NCI-H1930 (cell line): ENCODE measurements at places on chromosomes 6 and 20.

- DNase-seq = no peak
Measured at GRCh38 chr6:140285471-140285870, 911.0 kb upstream of the CITED2 start.

GRCh38 chr6:28814032-28814976 lies 109.5 kb downstream of the TRIM27 start:
- DNase-seq = no peak

GRCh38 chr20:47642118-47642517 lies 140.4 kb downstream of the NCOA3 start:
- no peak for DNase-seq

DNA sequence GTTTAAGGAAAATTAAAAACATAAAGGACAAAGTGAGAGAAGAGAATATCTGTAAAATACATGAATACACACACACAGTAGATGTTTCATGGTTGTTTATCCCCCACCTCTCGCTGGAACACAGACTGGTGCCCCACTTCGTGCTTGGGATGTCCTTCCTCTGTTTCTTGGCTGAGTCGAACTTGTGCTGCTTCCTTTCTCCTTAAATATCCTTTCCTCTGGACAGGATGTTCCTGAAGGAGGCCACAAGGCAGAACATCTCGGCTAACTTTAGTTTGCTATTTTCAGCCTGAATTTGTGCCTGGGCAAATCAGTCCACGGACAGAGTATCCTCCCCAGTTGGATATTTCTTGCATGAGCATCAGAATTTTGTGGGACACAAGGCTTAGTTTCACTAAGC lies 54.7 kb upstream of the ZMYND8 start:
- no peak for DNase-seq

DNA sequence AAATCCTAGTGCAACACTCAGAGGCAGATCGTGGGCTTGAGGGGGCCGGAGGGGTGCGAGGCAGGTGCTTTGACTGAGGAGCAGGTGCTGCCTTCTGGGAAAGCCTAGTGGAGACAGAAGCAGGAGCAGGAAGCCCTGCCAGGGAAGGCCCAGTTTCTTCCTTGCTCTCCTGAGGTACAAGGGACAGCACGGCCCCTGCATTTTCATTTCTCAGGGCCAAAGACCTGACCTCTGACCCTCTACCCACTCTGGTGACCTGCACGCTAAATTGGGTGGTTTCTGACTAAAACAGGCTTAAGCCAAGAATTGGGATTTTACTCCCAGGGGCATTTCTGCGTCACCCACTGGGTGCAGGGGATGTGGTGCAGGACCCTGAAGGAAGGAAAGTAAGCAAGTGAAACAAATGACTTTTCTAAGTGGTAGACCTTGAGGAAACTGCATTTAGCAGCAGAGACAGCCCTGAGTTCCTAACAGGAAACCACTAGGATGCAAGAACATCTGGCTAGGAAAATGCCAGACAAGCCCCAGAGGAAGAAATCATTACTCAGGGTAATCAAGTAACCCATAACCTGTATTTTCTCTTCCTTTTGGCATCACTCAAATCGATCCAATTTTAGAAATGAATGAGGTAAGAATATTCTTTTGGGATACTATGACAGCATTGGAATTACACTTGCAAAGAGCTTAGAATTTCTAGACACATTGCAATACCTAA lies 141.7 kb downstream of the CD164 start:
- no peak for DNase-seq

DNA sequence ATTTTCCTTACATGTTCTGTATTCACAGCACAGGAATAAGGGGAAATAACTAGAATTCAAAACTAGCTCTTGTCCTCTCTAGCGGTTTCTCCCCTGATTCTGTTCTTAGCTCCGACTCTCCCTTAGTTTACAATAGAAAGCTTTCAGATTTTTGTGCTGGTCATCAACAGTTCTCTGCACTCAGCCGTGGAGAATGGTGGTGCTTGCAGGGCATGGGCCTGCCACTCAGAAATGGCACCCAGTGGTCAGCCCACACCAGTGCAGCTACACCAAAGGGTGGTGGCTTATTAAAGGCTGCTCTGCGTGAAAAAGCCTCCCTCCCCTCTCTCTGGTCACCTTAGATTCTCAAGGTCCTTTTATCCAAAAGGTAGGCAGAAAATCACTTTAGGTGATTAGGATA lies 123.5 kb downstream of the SASH1 start:
- DNase-seq = no peak

- DNase-seq = no peak
Measured at GRCh38 chr6:35473075-35473849, 5.1 kb downstream of the RPL10A start.

GRCh38 chr6:72819609-72820008 lies 197.7 kb downstream of the KCNQ5 start:
- no peak for DNase-seq

DNA sequence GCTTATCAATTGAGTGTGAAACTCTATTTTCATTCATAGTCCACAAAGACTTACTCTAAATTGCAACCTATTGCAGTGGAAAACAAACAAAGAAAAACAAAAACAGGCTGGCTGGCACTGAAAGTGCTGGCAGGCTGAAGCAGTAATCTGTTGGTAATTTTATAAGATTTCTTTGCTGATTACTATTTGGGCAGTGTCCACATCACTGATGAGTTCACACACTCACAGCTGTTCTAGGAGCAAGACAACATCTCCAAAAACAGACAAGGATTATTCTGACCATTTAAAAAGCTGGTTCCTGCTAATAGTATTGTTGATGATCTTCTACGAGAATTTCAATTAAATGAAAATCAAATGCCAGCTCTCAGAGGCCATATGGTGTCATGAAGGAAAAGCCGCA lies 26.9 kb downstream of the MARCKS start:
- no peak for DNase-seq

- no peak for DNase-seq
Measured at GRCh38 chr20:36261389-36262105, 25.3 kb downstream of the AAR2 start.

DNA sequence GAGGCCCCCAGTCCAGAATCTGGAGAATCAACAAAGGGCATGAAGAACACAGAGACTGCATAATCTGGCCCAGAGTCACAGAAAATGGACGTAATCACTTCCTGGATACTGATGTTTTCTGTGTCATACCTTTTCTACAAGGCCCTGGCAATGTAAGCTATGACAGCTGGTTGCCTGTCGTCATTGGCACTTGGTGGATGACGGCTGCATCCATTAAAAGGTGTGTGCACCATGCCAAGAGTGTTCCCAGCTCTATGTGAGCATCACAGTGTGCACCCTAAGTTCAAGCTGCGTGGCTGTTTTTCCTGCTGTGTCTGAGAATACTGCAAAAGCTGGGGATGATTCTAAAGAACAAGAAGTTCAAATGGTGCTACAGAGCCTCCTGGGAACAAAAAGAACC lies 275.2 kb upstream of the CNR1 start:
- DNase-seq = no peak

DNA sequence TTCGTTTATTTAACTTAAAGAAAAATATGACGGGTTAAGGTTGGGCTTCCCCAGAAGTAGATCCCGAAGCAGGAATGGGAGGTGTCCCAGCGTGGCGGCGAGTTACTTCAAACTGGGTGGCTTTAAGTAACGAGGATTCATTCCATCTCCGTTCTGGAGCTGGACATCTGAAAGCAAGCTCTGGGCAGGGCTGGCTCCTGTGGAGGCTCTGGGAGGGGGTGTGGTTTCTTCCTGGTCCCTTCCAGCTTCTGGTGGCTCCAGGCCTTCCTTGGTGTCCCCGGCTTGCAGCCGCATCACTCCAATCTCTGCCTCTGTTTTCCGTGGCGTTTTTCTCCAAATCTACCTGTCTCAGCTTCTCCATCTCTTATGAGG lies 47.3 kb upstream of the BHLHE23 start:
- no peak for DNase-seq

GRCh38 chr6:91437315-91437729 lies 850.5 kb upstream of the MAP3K7 start:
- DNase-seq = no peak
